Activated naive CD8-positive, alpha-beta T cell treated with anti-CD3 and anti-CD28 coated beads, Interleukin-2, amount 10 ng/mL, durations not matched to agents 7 days and 5 days (primary cell): ENCODE measurements at places on chromosomes 3 and 15.
A peak's percentile ranks its signal among the peaks of the same experiment; 100 is the strongest.

DNA sequence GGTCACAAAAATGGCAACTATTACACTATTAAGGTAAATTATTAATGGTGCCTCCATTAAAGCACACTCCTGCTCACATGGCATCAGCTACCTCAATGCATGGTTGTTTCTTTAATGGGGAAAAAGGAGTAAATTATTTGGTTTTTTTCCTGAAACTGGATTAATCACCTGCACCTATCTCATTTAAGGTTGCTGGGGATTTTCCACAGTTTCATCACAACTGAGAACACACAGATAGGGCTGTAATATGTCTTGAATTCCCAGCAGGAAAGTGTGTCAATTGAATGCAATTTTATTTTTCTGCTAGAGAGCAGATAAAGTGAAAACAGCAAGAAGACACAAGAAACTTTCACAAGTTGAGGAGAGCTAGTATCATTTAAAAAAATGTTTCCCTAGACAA lies 36.4 kb downstream of the RFTN1 start:
- DNase-seq, result no peak

DNA sequence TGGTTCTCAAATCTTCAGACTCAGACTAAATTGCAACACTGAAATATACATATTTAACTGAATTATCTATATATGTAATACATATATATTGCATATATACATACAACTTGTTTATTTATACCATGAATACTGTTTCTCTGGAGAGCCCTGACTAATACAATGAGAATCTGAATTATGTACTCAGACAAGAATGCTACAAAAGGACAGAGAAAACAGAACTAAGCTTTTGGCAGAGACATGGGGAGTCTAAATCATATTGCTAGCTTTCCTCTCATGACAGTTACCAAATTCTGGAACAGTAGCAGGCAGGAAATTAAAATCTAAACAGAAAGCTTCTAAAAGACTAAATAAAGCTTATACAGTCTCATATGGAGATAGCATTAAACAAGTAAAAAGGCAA lies 142.4 kb upstream of the KCNMB2 start:
- no peak for DNase-seq

- no peak for DNase-seq
These were observed 315.1 kb upstream of the CBLB start for GRCh38 chr3:106183762-106184391.

DNA sequence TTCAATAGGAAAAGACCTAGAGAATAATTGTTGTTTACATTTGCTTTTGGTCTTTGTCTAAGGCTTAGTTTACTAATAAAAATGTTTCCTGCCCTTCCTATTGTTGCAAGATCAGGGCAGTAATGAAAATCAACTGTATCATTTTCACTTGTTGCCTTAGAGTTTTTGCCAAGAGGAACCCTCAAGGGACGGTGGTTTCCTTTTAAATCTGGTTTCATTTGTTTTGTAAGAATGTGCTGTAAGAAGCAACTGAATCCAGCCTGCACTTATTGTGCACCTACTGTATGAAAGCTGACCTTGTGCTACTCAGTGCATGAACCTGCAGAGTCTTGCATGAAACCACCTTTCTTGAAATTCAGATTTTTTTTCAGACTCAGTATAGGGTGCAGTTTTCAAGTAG lies 5.3 kb downstream of the IGF1R start:
- DNase-seq, result no peak

GRCh38 chr3:58055314-58055713 lies 47.1 kb downstream of the FLNB start:
- no peak for DNase-seq

DNA sequence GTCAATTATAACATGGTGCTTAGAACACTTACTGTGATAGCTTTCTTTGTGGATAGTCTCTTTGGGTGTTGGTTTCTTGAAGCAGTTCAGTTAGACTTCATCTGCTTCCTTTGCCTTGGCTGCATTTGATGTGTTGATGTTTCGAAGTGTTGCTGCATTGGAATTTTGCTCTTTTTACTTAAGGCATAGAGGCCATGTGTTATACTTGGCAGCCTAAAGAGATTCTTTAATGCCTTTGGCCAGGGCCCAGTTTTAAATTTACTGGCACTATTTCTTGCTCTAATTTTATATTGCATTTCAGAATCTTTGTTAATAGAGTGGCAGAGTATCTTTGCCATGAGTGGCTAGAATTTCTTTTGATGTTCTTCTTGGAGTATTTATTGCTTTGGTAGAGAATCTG lies 21.2 kb downstream of the NR1D2 start:
- no peak for DNase-seq

- DNase-seq, result peak; percentile 45
These were observed 45.1 kb downstream of the EFCAB12 start for GRCh38 chr3:129383292-129383860.

DNA sequence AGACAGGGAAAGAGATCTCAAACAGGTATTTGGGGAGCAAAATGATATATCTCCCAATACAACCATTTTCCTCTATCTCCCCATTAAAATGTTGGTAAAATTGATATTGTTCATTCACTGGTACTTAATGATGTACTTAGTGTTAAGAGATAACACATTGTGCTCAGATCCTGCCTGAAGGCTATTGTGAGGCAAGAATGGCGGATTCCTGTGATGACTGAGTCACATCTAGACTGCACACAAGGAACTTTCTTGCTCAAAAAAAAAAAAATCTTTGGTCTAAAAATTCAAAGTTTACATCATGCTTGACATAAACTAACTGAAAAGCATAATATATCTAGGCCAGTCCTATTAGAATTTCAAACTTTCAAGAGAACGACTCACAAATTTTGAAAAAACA lies 171.1 kb upstream of the TTC14 start:
- no peak for DNase-seq

DNA sequence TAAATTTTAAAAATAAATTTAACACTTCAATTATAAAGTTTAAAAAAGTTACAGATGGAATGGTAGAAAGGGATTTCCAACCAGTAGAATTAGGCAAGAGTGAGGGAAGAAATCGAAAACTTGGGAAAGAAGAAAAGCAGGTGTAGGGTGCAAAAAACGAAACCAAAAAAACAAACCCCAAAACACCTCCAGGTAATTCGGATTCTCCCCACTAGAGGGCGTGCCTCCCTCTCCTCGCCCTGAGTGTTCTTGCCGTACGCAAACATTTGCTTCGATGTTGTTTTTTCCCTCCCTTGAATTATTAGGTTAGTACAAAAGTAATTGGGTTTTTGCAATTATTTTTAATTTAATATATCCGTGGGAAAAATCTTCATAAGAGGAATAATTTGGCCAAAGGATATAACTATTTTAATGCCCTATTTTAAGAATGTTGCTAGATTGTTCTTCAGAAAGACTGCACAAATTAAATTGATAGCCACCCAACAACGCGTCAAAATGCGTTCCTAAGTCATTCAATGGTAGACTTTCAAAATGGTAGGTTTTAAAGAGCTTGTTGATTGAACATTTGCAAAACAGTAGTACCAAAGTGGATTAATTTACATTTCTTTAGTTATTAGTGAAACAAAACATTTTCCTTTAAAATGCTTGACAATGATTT lies 63.7 kb downstream of the SLC30A4 start:
- DNase-seq, result peak; percentile 78

- DNase-seq, result no peak
These were observed 102.9 kb downstream of the SHQ1 start for GRCh38 chr3:72745146-72745999.

DNA sequence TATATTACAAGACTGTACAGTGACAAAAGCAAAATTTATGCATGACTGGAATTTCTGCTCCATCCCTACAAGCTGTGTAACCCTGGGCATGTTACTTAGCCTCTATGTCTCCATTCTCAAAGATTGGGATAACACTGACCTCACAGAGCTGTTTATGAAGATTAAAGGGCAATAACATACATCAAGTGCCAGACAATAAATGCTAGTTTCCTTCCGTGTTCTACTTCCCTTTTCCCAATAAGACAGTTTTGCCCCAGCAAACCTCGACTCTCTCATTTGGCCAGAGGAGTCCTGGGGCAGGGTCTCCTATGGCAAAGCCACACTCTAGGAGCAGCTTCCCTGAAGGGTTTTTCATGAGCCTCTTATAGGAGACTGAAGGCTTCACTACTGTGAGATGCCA lies 7.5 kb downstream of the HEXA start:
- DNase-seq, result no peak

- no peak for DNase-seq
These were observed 493.1 kb downstream of the MECOM start for GRCh38 chr3:169170456-169170855.

DNA sequence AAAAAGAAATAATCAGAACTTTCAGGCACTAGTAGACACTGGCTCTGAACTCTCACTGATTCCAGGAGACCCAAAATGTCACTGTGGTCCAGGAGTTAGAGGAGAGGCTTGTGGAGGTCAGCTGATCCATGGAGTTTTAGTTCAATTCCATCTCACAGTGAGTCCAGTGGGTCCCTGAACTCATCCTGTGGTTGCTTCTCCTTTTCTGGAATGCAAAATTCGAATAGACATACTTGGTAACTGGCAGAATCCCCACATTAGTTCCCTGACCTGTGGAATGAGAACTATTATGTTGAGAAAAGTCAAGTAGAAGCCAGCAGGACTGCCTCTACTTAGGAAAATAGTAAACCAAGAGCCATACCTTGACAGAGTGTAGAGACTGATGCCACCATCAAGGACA lies 87.3 kb upstream of the OXTR start:
- DNase-seq, result no peak

GRCh38 chr3:167734498-167735232 lies at the start of gene PDCD10:
Gene PDCD10 (minus strand): TSS chr3:167734892. CDS start chr3:167720157, 14,735 bp downstream.
- DNase-seq, result peak; percentile 91

GRCh38 chr3:42421818-42422796 lies 11.7 kb upstream of the LYZL4 start:
- no peak for DNase-seq

DNA sequence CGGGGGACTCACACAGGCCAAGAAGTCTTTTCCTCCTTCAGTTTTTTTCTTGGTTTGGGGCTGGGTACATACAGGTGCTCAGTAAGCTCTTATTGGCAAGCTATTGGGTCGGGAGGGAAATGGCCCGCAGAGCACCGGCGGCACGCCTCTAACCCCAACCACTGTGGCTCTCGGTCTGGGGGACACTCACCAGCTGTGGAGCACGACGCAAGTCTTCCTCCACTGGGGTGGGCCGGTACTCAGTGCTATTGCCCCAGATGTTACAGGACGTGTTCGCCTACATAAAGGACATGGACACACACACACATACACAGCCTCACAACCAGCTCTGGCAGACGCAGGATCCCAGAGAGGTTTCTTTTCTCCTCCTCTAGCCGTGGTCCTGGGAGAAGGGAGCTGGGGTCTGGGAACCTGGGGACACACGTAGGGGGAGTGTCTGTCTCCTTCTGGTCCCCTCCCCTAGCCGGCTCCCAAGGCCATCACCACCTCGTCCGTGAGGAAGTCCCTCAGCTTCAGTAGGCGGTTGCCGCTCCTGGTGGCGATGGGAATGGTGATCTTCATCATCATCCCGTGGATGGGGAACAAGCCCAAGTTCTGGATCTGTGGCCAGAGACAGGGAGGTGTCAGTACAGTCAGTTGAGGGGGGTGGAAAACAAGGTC lies 33.4 kb downstream of the FEM1B start:
- peak; percentile 18 for DNase-seq

- no peak for DNase-seq
These were observed 56.0 kb downstream of the P3H2 start for GRCh38 chr3:190064659-190065058.

- DNase-seq, result no peak
These were observed 11.2 kb upstream of the CAMK1 start for GRCh38 chr3:9780910-9781309.

GRCh38 chr15:27706300-27706699 lies 392.8 kb downstream of the OCA2 start:
- no peak for DNase-seq

GRCh38 chr3:178088963-178089362 lies 447.3 kb upstream of the KCNMB2 start:
- DNase-seq, result no peak

DNA sequence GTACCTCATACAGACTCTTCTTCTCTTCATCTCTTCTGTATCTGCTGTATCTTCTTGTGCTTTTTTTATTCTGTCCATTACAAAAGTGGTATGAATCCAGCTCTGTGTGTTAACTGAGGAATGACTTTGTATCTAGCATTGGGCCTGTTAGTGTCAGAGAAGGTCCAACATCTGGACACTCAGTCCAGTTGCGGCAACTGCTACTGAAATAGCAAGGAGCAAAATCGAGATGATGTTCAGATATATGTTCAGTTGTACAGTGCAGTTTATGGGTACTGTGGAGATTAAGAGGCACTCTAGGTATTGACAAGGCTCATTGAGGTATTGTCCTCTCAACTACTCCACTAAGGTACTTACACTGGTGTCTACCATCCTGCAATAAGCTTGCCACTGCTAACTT lies 42.6 kb downstream of the KLHDC8B start:
- no peak for DNase-seq

DNA sequence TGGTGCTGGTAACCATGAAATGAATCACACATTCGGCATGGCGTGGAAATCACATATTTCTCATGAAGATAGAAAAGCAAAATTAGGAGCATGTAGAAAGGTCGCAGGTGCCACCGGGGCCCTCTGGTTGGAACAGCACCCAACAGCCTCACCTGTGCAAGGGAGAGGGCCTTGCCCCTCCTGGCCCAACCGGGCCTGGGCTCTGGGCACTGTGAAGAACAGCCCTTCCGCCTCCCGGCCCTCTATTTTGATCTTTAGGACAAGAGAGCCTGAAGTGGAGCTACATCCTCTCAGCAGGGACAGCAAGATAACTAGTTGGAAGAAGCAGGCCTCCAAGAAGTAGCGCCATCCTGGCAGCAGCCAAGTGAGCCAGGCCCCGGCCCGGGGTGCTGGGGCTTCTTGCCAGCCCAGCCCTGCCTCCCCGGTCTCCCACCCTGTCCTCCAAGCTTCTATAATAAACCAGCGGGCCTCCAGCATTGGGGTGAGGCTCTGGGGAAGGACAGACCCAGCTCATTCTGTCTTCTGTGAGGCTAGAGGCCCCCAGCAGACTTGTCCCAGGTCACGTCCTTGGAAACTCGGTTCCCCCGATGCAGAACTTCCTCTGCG lies 46.1 kb upstream of the FGD5 start:
- no peak for DNase-seq

DNA sequence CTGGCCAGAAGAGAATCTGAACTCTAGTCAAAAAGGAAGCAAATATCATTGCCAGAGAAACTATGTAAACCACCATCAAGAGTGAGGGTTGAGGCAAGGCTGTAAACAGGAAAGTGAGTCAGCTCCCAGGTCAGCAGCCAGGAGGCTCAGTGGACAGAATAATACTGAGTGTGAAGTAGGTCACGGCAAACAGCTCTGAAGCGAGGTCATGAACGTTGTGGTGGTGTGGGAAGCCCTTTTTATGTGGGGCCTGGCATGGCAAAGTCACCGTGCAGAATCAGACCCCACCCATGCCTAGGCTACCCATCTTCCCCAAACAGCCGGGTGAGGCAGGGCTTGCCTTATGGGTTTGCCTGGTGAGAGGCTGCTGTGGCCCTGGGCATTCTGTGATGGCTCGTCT lies 43.9 kb downstream of the THBS1 start:
- peak; percentile 65 for DNase-seq

GRCh38 chr3:41688595-41689380 lies 273.1 kb downstream of the ULK4 start:
- no peak for DNase-seq

DNA sequence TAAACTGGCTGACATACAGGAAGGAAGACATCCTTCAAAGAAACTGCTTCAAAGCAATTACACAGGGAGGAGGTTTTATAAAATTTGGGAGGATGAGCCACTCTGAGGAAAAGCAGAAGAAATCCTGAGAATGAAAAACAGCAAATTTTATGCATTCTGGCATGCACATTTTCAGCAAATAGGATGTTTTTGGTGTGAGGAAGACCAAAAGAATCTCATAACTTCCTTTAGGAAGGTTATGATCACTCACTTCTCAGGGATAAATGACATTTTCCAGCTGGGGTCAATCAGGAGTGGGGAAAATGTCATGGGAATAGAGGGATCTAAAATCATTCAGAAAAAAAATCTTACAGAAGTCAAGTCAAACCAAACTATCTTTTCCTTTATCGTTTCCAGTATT lies 371.7 kb upstream of the CNTN6 start:
- no peak for DNase-seq
